Spinal cord (tissue), 10 donors: ENCODE measurements at places on chromosomes 1 and 21. TPM values are rescaled to one million over a fixed set of nuclear protein-coding genes. Genes with fewer than 3 reads are reported as not detected.

Gene LCE3A
- total RNA-seq, result not detected

- DNase-seq, result no peak
Measured at GRCh38 chr1:64624808-64625207, 120.1 kb upstream of the RAVER2 start.

DNA sequence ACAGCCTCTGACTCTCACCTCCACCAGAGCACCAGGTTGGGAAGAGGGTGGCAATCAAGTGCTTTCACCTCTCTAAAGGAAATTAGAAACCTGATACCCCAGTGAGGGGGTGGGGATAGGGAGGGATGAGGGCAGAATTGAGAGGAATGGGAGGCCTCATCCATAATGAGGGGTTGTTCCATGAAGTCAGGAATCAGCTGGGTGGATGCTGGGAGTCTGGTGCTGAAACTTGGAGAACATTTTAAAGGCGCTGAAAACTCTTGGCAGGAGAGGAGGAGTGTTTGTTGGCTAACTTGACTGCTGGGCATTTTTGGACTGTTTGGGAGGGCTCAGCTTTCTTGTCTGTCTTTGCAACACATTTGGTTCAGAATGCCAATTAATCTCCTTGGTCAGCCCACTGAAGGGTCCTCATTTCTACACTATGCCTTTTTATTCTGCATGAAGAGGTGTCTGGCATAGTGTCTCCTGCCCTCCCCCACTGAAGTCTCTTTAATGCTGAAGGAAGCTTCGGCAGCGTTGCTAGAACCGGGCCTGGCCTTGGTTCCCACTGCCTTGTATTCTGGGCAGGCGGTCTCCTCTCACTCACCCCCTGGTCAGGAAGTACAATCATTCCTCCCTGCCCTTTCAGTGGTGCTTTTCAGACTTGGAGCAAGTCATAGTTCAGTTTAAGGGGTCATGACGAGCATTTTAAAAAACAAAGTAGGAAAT is 2.2 kb downstream of the PHGDH start:
- no peak for DNase-seq

DNA sequence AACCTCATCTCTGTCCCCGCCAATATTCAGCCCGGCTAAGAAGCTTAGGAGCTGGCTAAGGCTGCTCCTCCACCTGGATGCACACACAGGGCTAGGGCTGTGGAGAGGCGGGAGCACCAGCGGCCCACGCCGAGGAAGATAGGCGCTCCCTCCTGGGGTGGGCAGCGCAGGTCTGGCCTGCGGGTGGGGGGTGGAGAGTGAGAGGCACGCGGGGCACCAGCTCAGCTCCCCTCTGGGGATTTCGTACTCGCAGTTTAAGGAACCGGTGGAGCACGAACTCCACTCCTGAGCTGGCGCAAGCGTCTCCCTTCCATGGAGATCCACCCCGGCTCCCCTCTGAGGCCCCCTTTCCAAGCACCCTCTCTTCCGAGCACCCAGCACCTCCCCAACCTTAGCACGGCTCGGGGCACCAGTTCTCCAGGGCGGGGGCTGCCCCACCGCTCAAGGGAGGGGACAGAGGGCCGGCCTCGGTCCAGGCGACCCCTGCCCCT is 433 bp upstream of the KAZN start:
- DNase-seq, result no peak

DNA sequence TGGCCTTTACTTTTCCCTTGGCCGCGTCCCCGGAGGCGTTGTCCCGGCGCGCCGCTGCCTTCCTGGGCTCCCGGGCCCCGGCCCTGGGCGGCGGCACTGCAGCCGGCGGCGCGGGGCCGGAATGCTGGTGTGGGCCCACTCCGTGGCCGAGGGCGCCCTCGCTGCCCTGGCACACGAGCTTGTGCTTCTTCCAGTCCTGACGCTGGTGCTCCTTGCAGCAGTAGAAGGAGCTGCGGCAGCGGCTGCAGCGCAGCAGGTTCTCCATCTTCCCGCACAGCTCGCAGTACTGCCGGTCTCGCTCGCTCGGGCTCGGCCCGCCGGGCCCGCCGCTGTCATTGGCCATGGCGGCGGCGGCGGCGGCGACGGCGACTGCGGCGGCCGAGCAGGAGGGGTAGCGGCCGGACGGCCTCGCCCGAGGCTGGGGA is 529 bp downstream of the EGLN1 start:
- DNase-seq, result no peak

GRCh38 chr21:39730418-39731157 is 14.4 kb upstream of the IGSF5 start:
- peak; percentile 51 for DNase-seq

Gene C1orf141
- 0.33 TPM for total RNA-seq
